ENCODE measurements at places on chromosomes 11 and 22.

DNA sequence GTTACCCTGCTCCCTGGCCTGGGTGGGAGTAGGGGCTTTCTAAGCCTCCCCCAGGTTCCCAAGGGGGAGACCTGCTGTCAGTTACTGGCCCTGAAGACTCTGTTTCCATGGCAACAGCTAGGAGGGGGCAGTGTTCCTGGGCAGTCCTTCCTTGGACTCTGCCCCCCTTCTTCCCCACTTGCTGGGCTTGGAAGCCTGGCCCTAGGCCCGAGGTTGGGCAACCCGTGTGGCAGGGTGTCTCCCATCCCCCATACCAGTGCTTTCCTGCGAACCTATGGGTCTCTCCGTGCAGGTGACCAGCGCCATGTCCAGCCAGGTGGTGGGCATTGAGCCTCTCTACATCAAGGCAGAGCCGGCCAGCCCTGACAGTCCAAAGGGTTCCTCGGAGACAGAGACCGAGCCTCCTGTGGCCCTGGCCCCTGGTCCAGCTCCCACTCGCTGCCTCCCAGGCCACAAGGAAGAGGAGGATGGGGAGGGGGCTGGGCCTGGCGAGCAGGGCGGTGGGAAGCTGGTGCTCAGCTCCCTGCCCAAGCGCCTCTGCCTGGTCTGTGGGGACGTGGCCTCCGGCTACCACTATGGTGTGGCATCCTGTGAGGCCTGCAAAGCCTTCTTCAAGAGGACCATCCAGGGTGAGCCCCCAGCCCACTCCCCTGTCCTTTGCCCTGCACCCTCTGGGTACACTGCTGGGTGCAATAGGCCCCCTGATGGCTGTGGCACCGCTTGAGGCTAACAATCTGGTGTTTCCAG is 1.7 kb downstream of the ESRRA start:
- DNase-seq, result no peak

DNA sequence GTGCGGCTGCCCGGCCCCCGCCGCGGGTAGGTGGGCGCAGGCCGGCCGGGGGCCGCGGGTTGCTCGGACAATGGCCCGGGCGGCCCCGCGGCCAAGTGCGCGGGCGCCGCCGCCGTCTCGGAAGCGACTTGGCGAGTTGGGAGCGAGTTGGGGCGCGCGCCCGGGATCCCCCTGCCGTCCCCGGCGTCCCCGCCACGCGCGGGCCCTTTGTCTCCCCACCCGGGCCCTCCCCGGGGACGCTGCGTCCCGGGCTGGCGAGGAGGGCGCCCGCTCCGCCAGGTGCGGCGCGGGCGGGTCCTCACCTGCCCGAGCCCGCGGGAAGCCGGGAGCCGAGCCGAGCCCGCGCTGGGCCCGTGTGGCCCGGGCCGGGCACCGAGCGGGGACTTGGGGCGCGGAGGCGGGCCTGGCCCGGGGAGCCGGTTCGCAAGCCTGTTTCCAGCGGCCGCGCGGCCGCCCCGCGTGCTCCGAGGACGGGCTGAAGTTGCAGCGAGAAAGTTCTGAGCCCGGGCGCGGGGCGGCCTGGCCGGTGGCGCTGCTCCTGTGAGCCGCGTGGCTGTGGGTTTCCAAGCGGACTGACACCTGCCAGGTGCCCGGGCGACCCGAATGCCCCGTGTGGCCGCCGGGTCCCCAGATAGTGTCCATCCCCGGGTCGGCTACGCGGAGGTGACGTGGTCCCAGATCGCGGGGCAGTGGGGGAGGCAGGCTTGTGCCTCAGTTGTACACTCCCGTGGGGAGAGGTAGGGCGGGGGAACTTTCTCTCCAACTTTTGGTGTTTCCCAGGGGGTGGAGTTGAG is 586 bp downstream of the LRP5 start:
- DNase-seq, result peak; percentile 21

DNA sequence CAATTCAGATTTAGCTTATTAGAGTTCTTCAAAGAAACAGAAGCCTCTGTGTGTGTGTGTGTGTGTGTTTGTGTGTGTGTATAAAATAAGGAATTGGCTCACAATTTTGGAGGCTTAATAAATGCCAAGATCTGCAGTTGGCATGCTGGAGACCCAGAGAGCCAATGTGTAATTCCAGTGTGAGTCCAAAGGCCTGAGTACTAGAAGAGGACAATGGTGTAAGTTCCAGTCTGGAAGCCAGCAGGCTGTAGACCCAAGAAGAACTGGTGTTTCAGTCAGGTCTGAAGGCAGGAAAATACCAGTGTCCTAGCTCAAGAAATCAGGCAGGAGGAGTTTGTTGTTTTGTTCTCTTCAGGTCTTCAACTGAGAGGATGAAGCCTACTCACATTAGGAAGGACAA is 20.0 kb downstream of the TMEM135 start:
- DNase-seq, result no peak

GRCh38 chr11:57303990-57304579 is 20.7 kb downstream of the TNKS1BP1 start:
- no peak for DNase-seq

DNA sequence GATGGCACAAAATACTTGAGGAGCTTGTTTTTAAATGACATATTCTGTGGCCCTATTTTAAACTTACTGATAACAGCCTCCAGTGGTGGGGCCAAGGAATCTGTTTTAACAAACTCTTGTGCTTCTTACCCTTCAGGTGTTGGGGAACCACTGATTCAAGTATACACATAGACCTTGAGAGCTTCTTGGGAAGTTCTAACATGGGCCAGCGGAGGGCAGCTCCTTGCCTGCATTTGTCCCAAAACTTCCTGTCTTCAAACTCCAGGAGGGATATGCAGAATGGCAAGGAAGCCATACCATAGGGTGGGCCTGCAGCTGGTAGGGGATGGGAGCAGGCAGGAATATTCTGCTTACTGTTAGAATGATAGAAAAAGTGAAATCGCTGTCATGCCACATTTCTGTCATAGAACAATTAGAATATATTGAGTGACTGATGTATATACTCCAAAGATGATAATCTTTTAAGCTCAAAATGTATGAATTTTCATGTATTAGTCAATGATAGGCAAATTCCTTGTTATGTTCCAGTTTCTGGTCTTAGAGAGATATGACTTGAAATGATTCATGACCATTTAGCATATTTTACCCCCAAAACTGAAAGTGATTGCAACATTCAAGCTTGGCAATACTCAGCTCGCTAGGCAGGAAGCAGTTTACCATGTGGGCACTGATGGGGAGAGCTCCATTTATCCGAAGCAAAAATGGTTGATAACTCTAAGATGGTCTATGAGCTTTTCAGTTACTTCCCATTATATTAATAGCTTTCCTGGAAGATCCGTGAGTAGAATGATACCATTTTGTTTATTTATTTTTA is 9.2 kb downstream of the EXT2 start:
- no peak for DNase-seq

- DNase-seq, result no peak
Observed at GRCh38 chr11:43758927-43759326, 78.4 kb downstream of the HSD17B12 start.

GRCh38 chr11:114081641-114082414 is 22.3 kb downstream of the ZBTB16 start:
- DNase-seq, result no peak

GRCh38 chr22:46801331-46801811 is 38.9 kb downstream of the TBC1D22A start:
- no peak for DNase-seq

- DNase-seq, result no peak
Observed at GRCh38 chr22:37983860-37984791, at the start of gene SOX10. Gene SOX10, minus strand, starts transcription at chr22:37984555. Its CDS starts 771 bp downstream, at chr22:37983784.

- DNase-seq, result no peak
Observed at GRCh38 chr11:45385844-45386243, 99.7 kb upstream of the SYT13 start.

- no peak for DNase-seq
Observed at GRCh38 chr11:2724653-2725367, 25.0 kb upstream of the KCNQ1OT1 start.

GRCh38 chr11:44149651-44150050 is 54.2 kb downstream of the EXT2 start:
- no peak for DNase-seq

GRCh38 chr11:67449116-67449844 is 3.2 kb downstream of the GPR152 start:
- DNase-seq, result no peak

GRCh38 chr11:9839550-9839949 is 175.7 kb downstream of the SWAP70 start:
- DNase-seq, result no peak

DNA sequence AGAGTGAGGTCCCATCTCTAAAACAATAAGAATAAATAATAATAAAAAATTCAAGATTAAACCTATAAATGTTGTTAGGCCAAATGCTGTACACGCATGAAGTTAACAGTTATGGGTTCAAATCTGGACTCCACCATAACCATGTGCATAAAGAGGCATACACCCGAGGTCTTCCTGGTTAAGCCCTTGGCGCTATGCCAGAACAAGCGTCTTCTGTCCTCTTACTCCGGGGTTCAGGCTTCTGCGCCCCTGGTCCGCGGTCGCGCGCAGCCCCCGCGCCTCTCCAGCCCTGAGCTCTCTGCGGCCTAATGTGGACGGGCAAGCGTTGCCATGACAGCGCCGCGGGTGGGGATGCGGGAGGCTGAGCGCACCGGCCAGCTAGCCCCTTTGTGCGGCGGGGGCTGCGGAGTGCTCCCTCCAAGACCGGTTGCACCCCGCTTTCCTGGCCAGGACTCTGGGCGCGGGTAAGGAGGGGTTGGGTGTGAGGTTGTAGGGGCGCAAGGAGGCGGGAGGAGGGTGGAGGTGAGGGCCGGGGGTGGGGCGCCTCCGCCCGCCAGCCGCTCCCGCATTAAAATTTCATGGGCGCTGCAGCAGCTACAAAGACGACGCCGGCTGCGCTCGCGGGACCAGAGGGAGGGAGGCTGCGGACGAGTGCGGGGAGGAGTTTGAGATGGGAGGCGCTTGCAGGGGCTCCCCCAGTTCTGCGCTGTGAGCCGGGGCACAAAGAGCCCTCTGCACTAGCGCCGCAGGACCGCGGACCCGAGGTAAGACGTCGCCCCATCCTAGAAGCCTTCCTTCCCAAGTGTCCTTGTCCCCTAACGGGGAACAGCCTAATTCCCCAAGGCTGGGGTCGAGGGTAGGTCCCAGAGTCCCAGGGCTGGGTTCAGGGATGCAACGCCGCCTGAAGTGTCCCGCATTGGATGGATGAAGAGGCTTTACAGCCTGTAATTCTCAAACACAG is at the start of gene MIAT:
TSS of gene MIAT (plus strand) at position 698 of the 961 bp plus-strand sequence.
- peak; percentile 64 for DNase-seq

GRCh38 chr22:30420347-30421125 is 5.0 kb upstream of the MTFP1 start:
- DNase-seq, result no peak

DNA sequence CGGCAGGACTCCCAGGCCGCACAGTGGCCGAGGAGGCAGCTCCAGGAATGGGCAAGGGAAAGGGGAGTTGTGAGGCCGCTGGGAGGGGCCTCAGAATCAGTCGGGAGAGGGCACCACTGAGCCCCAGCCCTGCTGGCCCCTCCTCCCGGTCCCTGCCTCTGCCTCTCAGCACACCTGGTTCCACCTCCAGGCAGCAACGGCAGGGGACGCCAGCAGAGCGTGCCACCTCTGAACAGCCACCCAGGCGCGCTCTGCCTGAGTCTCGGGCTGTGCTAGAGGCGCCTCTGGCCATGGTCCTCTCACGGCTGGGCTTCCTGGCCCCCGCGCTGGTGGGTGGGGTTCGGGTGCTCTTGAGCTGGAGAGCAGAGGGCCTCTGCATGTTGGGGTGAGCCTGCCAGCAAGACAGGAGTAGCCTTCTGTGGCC is 33.0 kb downstream of the MOB2 start:
- peak; percentile 26 for DNase-seq

DNA sequence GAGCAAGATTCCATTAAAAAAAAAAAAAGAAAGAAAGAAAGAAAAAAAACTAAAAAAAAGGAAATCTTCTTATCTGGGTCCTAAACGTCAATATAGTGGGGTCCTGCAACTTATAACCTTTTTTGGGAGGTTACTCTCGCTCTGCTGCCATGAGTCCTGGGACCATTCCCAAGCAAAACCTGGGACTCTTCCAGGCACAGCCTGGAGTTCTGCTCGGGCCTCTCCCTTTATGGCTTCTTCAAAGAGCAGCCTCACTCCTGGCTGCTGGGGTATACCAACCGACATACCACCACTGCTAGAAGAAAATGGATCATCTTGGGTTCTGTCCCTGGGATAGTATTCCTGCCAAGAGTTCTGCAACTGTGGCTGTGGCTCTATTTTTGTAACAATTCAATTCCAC is 14.1 kb upstream of the CKAP5 start:
- no peak for DNase-seq

GRCh38 chr11:96267496-96268032 is 75.4 kb downstream of the MAML2 start:
- DNase-seq, result peak; percentile 36

DNA sequence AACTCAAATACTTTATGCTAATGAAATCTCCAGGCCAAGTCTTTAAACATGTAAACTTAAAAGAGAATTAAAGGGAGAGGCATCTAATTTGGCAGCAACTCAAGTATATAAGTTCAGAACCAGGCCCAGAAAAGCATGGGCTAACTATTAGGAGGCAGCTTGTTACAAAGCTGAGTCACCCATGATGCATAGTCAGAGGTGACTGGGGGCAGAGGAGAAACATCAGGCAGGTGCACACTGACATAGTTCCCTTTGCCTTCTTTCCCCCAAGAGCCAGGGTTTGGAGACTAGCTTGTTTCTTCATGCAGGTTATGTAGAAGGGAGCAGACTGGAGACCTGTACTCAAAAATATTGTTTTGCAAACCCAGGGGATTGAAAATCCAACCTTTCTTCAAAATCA is 619.0 kb downstream of the SOX6 start:
- DNase-seq, result no peak

- DNase-seq, result no peak
Observed at GRCh38 chr11:108873310-108873709, 208.4 kb downstream of the DDX10 start.

DNA sequence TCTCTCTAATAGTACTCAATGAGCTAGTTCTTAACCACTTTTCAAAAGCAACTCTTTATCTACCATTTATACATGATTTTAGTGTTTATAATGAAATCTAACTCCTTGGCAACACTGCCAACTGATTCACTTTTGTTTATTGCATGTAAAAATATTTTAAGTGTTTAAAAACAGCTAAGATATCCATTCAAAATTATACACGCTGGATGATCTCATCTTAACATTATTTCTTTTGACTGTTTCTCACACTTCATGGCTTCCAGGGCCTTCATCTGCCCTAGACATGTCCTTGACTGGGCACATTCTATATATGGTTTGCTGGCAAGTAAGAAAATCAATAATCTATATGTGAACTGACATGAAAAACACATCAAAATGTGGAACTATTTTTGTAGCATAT is 414.6 kb upstream of the LUZP2 start:
- no peak for DNase-seq

- no peak for DNase-seq
Observed at GRCh38 chr11:117614728-117615127, 182.3 kb downstream of the DSCAML1 start.

GRCh38 chr11:115580416-115580815 is 76.2 kb upstream of the CADM1 start:
- DNase-seq, result no peak
